ENCODE measurements at places on chromosomes 7 and 10. TPM values are rescaled to one million over a fixed set of nuclear protein-coding genes. Genes with fewer than 3 reads are reported as not detected.

The VAX1 gene
- 1.2 TPM for total RNA-seq

DNA sequence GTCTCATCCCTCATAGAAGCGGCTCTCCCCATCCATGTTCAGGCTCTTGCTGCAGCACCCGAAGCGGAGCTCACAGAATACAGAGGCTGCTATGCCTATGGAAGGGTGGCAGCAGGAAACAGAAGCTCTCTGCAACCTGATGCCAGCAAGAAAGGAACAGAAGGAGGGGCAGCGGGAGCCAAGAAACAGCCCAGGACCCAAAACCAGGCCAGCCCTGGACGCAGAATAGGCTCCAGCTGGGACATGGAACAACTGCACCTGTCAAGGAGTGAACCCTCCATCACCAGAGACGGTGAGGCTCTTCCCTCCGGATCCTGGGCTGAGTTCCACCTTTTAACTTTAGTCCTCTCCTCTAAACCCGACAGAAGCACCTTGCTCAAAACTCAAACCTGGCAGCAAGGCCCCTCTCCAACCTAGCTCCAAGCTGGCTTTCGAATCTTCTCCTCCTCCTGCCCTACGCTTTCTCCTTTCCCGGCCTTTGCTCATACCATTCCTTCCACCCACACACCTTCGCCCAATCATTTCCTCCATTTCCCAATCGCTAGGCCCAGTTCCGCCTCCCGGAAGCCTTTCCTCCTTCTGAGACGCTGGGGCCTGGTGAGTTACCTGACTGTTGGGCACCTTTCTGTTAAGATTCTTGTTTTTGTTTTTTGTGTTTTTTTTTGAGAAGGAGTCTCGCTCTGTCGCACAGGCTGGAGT, 122.8 kb upstream of the ZNF92 start:
- DNase-seq: no peak

- DNase-seq: no peak
Measured at GRCh38 chr7:47225387-47226131, 356.4 kb downstream of the TNS3 start.

DNA sequence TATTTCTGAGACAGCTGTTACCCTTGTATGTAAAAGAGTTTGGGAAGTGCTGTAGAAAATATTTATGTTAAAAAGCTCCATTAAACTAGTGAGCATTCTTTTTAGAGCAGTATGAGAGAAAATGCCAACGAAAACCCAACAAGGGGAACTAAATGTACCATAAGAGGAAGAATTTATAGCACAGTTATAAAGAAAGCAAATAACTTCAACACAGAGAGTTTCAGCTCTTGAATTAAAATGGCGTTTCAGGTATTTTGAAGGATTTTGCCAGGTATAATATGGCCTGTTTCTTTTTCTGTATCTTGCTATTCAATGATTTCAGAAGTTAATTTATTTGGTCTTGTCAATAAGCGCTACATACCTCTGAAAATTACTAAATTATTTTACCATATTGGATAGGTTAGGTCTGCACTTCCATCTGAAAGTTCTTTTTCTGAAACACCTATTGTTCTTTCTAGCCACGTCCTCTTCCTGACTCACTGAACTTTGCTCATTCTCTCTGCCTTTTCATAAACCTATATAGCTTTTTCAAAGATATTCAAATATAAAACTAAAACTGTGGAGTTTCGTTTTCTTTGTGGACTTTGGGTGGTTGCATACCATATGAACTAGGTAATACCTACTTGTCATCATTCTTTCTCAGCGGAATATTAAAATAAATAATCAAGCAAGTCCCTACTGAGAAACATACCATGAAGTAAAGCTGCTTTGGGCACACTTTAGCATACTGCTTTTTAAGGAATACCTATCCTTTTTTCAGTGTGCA, 136.1 kb downstream of the SEMA3A start:
- no peak for DNase-seq

- DNase-seq: no peak
Measured at GRCh38 chr10:60189861-60190475, 199.7 kb downstream of the ANK3 start.

DNA sequence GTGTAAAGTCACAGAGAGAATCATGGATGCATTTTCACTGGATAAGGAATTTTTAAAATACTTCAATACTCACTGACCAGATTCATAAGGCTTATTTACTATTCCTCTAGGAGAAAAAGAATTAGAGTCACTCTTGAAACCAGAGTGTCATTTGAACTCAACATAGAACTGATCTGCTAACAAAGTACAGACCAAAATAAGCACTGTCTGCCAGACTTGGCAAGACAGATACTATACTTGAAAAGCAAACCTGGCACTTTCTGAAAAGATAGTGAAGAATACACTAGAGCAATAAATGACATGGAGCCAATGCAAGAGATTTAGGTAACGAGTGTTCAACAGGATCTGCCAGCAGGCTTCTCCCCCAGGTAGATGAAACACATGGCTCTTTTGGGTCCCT, 215.3 kb downstream of the CHCHD3 start:
- no peak for DNase-seq

The IRF5 gene
- 1.2 TPM for total RNA-seq

The MARVELD1 gene
- 6.1 TPM for total RNA-seq

GRCh38 chr7:126450269-126450671, 802.5 kb downstream of the GRM8 start:
- DNase-seq: no peak

The SRI gene
- total RNA-seq: 87.6 TPM

The PLXDC2 gene
- 10.6 TPM for total RNA-seq

- no peak for DNase-seq
Measured at GRCh38 chr10:4652111-4653010, 173.6 kb upstream of the AKR1E2 start.

GRCh38 chr10:106547047-106547635, 617.4 kb downstream of the SORCS1 start:
- DNase-seq: no peak

The EPHA1 gene
- total RNA-seq: 0.41 TPM

- no peak for DNase-seq
Measured at GRCh38 chr10:56662765-56663447, 301.8 kb upstream of the ZWINT start.

DNA sequence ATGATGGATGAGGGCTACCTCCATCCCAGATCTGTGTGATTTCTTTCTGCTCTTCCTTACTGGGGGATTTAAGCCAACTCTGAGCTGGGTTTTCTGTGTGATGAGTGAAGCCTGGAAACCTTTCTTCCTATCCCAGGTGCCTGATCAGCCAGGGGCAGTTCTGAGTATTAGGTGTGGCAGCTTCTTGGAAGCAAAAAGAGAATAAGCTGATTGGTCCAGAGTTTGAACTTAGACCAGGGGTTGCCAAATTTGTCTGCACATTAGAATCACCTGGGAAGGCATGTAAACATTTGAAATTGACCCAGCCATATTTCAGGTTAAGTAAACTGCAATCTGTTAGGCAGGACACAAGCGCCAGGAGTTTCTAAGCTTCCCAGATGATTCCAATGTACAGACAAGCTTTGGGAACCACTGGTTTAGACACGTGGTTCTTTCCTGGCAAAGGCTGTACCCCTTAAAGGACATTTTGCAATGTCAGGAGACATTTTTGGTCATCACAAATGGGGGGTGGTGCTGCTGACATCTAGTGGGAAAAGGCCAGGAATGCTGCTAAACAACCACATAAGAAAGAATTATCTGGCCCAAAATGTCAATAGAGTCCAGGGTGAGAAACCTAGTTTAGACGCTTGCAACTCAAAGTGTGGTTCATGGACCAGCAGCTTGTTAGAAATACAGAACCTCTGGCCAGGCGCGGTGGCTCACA, 160.5 kb upstream of the GHITM start:
- no peak for DNase-seq

- DNase-seq: no peak
Measured at GRCh38 chr7:107951896-107952295, 51.1 kb downstream of the LAMB1 start.

- no peak for DNase-seq
Measured at GRCh38 chr7:28498636-28499035, 86.3 kb downstream of the CREB5 start.

GRCh38 chr10:43938810-43939209, 290.1 kb upstream of the ZNF32 start:
- DNase-seq: no peak

The RELN gene
- 57.5 TPM for total RNA-seq

- no peak for DNase-seq
Measured at GRCh38 chr7:105622106-105622731, 40.9 kb upstream of the EFCAB10 start.

GRCh38 chr10:101972761-101973160, 83.2 kb downstream of the ARMH3 start:
- DNase-seq: no peak

- no peak for DNase-seq
Measured at GRCh38 chr10:2139746-2140145, 402.4 kb upstream of the ADARB2 start.

The CLEC2L gene
- 2.0 TPM for total RNA-seq

- DNase-seq: no peak
Measured at GRCh38 chr10:77699080-77699645, 61.6 kb upstream of the KCNMA1 start.

- no peak for DNase-seq
Measured at GRCh38 chr10:127762925-127763324, 25.9 kb downstream of the FOXI2 start.

DNA sequence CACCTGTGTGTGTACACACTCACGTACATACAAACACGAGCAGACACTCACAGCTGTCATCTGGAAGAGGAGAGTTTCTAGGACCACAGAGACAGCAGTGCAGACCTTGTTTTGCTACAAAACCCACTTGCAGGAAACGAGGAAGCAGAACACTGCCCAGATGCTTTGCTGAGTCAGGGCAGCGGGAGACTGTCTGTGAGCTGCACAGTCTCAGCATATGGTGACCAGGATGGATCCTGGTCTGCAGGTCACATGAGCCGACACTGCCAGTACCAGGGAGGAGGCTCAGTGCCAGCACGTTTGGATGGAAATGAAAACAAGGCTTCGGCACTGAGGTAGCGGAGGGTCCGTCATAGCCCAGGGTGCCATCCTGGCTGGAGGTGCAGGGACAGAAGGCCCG, 117.6 kb upstream of the DPP6 start:
- DNase-seq: no peak

The HABP2 gene
- total RNA-seq: not detected

The KIAA1217 gene
- 4.1 TPM for total RNA-seq

DNA sequence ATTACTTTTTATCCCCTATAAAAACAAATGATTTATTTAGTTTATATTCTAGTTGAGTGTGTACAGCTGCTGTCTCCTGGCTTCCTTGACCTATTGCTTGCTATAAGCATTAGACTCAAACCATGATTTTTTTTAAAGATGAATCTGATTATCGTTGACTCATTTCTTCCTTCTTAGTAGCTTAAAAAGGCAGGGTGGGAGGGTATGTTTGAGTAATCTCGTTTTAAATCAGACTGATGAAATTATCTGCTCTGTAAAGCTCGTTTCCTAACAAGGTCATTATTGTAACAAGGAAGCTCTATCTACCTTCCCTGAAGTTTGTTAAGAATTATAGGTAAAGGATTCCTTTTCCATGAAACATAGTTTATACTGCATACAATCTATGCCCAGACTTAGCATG, 276.3 kb upstream of the KCND2 start:
- DNase-seq: no peak

The LRRC72 gene
- total RNA-seq: not detected

The ZNF479 gene
- not detected for total RNA-seq

The DGKB gene
- total RNA-seq: 9.0 TPM

GRCh38 chr7:128260069-128260795, 19.2 kb downstream of the LEP start:
- DNase-seq: no peak

- peak; percentile 87 for DNase-seq
Measured at GRCh38 chr7:1536743-1537534, 6.4 kb downstream of the MAFK start.

The AS3MT gene
- total RNA-seq: 13.5 TPM

The OR2AE1 gene
- not detected for total RNA-seq

The SUGCT gene
- total RNA-seq: 1.2 TPM

- DNase-seq: no peak
Measured at GRCh38 chr10:79482741-79483140, 29.6 kb upstream of the EIF5AL1 start.

The SPDYE5 gene
- not detected for total RNA-seq

DNA sequence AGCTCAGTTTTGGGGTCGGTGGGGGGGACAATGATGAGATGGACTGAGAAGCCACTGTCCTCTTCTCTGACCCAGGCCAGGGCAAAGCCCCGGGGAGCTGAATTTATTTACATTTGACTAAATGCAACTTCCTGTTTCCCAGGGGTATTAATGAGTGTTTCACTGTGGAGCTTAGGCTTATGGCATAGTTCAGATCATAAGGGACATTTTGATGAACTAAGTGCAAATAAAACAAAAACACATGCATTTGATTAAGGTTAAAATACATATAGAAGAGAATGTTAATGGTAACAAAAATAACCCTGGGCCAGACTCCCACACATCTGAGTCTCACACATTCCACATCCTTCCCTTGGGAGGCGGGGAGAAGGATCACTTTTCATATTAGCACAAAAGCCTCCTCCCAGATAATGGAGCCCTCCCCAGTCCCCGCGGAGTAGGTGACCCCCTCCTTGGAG, 320.6 kb downstream of the FRMD4A start:
- DNase-seq: no peak

GRCh38 chr10:24982319-24983112, 30.1 kb upstream of the PRTFDC1 start:
- no peak for DNase-seq

GRCh38 chr7:140604760-140605159, 35.9 kb downstream of the DENND2A start:
- no peak for DNase-seq
